Activated CD4-positive, alpha-beta T cell treated with anti-CD3 and anti-CD28 coated beads for 24 hours (primary cell): ENCODE measurements at places on chromosomes 4 and X.

GRCh38 chr4:24197955-24198354 lies 308.1 kb upstream of the PPARGC1A start:
- no peak for DNase-seq

- DNase-seq, result no peak
Observed at GRCh38 chr4:138789796-138790195, 225.8 kb upstream of the NOCT start.

GRCh38 chrX:4193500-4194155 lies 480.2 kb upstream of the PRKX start:
- DNase-seq, result no peak

DNA sequence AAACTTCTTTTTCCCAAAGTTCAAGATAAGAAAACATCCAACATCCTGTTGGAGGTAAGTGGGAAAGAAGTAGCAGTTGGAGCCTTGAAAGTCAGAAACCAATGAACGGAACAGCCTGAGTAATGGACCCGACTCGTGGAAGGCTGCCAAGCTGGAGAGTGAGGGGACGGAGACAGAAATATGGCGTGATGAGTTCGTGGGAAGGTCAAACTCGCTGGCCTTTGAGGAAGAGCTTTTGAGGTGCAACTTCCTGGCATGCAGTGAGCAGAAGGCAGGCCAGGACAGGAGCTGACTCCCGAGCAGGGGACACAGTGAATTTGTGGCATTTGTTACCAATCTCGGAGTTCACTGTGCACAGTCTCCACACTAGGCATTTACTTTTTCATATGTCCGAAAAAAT lies 1.0 kb upstream of the TRIML1 start:
- no peak for DNase-seq

DNA sequence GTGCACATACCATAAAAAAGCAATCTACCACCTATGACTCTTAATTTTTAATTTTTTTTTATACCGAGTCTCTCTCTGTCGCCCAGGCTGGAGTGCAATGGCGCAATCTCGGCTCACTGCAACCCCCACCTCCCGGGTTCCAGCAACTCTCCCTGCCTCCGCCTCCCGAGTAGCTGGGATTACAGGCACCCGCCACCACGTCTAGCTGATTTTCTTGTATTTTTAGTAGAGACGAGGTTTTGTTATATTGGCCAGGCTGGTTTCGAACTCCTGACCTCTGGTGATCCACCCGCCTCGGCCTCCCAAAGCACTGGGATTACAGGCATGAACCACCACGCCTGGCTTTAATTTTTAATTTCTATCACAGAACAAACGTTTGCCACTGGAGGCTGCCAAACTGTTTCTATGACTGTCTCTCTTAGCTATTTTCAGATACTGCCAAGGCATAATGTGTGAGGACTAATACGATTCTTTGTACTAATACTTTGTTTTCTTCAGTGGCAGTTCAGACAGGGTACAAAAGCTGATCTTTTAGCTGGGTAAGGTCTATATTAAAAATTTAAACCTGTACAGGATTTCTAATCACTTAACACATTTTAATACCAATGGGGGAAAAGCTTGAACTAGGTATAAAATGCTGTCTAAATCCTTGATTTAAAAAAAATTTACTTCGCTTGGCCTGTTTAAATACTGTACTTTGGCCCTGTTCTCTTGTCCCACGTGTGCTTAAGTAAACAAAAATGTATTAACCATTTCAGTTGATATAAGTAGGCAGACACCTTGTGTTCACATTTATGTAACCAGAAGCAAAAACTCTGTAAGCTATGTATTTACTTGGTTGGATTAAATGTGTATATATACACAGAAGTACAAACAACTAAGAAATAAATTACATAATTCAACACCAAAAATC lies 2.3 kb downstream of the PGRMC2 start:
- DNase-seq, result no peak
